Stimulated activated naive CD4-positive, alpha-beta T cell (primary cell): ENCODE measurements at places on chromosomes 12 and 14.

DNA sequence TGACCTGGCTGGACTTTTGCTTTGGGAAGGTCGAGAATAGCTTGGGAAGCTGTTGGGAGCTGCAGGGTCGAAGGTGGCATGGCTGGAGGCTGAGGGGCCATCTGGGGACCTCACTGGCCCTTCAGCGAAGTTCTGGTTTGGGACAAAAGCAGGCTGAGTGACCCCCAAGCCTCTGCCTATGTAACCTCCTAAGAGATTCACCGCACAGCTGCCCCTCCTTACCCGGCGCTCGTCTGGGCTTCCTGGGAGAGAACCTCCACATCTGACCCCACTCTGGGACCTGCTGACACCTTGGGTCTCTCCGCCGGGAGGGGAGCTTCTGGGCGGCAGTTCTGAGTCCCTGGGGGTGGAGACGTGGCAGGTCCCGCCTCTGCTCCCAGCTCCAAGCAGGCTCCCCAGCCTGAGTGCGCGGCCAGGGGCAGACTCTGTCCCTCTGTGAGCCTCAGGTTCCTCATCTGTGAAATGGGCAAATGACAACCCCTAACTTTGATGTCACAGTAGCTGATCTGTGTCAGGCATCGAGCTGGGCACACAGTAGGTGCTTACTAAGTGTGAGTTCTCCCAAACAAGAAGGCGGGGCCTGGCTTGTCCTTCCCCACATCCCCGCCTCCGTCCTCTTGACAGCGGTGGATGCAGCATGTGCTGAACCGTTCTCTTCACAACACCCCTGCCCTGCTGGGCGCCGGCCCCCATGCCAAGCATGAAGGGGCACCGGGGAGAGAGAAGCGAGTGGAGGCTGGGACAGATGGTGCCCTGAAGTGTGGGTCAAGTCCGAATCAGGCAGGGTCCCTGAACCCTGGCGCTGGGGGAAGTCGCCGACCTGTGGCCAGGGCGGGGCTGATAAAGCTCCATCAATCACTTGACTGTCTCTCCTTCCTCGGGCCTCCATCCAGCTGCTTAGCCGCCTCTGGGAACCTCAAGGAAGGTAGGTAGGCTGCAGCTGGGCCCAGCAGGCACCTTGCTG, 3.8 kb downstream of the EXOC3L4 start:
- DNase-seq = no peak

- no peak for DNase-seq
Measured at GRCh38 chr14:34895277-34895676, 20.1 kb upstream of the BAZ1A start.

GRCh38 chr12:51771008-51771407, 77.5 kb downstream of the FIGNL2 start:
- DNase-seq = no peak

DNA sequence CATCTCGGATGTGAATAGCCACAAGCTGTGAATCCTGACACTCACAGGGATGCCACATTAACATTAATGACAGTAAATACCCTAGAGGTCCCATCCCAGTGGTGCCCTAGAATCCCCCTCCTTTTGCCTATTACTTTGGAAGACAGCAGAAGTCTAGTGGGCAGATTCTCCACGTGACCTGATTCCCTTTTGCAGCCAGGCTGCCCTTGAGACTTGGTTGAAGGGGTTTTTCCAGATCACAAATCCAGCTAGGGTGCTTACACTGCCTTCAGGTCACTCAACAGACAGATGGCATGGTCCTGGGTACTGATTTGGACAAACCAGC, 8.7 kb downstream of the HDAC7 start:
- no peak for DNase-seq

GRCh38 chr12:111269718-111270117, 99.2 kb downstream of the PHETA1 start:
- no peak for DNase-seq

GRCh38 chr12:87085286-87085685, 829.1 kb upstream of the MGAT4C start:
- no peak for DNase-seq

GRCh38 chr12:111057701-111058425, 137.5 kb upstream of the MYL2 start:
- no peak for DNase-seq

DNA sequence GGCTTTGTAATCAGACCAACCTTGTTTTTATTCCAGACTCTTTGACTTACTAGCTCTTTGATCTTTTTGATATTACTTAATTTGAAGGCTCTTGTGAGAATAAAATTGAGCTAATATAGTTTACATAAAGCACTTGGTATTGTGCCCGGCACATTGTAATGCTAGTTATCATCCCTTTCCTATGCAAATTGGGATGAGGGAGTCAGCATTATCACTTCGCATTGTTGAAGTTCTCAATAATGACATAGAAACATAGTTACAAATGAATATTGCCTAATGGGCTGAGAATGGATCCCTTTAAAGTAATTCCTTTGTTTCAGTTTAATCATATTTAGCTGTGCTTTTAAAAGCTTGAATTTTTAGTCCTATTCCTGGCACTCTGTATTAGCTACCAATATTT, 36.6 kb downstream of the SUPT16H start:
- DNase-seq = no peak

DNA sequence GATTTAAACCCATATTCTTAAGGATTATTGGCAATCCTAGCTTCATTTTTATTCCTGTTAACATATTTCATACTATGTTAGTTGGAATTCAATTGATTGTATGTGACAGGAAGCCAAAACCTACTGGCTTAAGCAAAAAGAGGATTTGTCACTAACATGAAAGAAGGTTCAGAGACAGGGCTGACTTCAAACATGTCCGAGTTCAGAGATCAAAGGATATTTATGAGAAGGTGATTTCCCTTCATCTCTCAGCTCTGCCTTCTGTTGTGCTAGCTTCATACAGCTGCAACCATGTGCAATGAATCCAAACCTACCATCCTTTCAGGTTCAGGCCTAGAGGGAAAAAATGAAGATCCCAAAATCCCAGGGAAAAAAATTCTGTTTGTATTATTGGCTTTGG, 349.7 kb downstream of the ATP23 start:
- no peak for DNase-seq

GRCh38 chr12:123011701-123012100, 31.2 kb downstream of the ARL6IP4 start:
- no peak for DNase-seq

DNA sequence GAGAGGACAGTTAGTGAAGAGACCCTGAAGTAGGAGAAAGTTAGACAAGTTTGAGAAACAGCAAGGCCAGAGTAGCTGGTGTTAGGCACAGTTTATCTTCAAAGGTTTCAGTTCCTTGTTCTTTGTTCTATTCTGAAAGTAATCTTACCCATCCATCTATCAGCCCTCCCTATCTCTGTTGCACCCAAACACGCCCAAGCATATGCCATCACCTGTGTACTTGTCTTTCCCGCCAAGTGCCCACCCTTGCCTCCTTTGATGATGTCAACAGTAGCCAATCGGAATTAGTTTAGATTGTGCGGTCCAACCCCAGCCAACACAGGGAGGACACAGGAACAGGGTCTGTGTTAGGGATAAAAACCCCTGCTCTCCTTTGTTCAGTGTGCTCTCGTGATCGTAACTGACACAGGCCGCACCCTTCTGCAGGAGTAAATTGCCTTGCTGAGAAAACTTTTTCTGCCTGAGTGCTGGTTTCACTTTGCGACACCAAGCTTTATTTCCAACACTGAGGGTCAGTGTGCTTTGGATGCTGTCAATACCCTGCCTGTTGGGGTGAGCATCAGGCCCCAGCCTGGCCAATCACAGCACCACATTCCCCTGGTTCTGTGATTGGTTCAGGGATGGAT, 4.7 kb upstream of the TMEM229B start:
- DNase-seq = no peak

- DNase-seq = no peak
Measured at GRCh38 chr12:40829738-40830144, 137.5 kb downstream of the CNTN1 start.

- DNase-seq = no peak
Measured at GRCh38 chr14:43503508-43503907, 1003.6 kb downstream of the FSCB start.
